ENCODE measurements at places on chromosomes 7 and 10.
A peak's percentile ranks its signal among the peaks of the same experiment; 100 is the strongest.

GRCh38 chr7:86991771-86992191 is 67.7 kb downstream of the ELAPOR2 start:
- DNase-seq: no peak

DNA sequence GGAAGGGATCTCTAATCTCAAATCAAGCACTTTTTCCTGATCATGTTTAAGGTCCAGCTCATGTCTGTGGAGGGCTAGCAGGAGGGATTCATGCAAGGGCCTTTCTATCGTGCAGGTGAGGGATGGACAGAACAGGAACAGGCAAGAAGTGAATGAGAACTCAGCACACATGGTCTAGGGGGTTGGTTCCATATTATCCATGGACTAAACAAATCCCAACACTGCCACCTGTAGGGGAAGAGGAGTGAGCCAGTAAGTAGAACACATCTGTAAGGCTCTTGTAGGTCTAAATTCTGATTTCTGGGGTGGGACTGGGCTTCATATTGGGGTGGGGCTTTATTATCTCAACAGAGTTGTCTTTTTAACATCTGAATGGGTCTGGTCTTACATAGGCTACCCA is 138.0 kb upstream of the TARP start:
- DNase-seq: no peak

DNA sequence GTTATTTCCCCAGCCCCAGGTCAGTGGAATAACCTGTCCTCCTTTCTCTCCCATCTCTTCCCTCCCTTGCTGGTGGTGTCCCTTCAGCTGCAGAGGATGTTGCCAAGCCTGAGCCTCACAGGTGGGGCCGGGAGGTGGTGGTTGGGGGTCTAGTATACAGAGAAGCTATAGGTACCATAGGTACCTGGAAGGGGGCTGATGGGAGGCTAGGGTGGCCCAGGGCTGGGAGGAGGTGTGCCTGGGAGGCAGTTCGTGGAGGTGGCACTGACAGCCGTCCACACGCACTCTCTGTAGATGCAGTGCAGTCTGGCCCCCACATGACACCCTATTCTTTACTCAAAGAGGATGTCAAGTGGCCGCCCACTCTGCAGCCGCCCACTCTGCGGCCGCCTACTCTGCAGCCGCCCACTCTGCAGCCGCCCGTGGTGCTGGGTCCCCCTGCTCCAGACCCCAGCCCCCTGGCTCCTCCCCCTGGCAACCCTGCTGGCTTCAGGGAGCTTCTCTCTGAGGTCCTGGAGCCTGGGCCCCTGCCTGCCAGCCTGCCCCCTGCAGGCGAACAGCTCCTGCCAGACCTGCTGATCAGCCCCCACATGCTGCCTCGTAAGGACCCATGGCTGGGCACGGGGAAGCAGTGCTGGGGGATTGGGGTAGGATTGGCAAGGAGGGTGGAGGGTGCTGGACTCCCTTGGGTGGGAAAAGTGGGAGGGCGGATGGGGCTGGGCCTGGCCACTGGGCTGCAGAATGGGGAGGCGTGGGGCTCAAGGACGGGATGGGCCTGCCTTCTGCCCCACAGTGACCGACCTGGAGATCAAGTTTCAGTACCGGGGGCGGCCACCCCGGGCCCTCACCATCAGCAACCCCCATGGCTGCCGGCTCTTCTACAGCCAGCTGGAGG is 9.5 kb downstream of the IRF5 start:
- DNase-seq: no peak

DNA sequence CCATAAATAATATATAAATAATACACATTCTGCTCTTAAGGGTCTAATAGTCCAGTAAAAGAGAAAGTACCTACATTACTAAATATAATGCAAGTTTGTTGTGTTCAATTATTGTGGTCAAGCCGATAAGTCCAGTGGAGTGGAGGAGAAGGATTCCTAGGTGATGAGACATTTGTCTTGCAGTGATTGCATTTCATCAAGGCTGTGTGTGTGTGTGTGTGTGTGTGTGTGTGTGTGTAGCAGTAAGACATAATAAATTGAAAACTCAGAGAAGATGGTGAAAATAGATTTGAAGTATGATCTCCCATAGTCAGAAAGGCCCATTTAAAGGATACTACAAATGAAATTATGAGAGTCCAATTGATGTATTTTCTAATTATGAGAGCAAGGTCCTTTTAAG is 192.5 kb upstream of the SEMA3C start:
- peak; percentile 29 for DNase-seq

- no peak for DNase-seq
Measured at GRCh38 chr7:22675917-22676343, 51.1 kb upstream of the IL6 start.

DNA sequence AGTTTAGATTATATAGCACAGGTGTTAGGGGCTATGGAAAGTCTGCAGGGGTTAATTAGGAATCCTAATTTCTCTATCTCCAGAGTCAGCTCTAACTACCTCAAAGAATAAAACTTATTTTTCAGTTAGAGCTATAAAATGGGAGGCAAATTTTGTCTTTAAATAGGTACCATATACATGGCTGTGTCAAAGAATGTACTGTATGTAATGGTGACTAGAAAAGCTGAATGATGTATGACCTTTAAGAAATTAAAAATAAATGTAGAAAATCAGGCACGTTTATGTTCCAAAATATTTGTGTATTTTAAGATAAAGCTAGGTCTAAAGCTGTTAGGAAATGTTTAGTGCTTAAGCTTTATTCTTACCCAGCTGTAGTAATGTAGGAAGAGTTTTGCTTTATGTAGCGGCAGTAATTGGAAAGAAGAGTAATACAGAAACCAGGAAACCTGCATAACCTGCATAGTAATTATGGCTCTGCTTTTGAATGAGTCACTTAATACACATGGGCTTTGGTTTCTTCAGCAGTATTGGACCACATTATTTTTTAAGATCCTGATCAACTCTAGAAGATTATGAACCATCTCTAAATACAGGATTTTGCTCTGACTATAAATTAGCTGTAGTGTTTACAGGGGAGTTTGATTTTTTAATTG is 85.0 kb downstream of the KMT2E start:
- peak; percentile 84 for DNase-seq

GRCh38 chr10:60367431-60367830 is 22.2 kb downstream of the ANK3 start:
- DNase-seq: no peak

DNA sequence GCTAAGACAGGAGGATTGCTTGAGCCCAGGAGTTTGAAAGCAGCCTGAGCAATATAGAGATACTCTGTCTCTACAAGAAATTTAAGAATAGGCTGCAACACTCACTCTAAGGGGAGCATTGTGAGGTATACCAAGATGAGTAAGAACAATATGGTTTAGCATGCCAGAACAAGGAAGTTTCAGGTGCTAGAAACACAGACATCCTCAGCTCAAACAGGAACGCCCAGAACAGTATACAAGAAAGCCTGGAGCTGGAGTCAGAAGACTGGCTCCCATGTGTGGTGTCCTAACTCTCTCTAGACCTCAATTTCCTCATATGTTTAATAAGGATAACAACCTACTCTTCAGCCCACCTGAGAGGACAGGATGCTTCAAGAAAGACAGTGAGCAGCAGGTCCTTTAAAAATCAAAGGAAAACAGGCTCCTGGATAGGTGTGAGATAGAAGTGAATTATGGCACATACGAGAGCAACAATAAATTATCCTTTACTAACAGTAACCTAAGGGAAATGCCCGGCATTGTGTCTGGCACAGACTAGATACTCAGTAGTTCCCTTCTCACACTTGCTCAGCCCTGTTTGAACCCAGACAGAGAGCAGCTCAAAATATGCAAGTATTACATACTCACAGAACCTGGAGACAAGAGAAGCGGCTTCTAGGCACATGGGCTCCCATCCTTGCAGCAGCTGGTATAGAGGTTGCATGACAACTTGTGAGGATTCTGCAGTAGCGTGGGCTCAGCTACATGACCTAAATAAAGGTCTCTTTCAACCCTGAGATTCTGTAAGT is 45.4 kb downstream of the KAT6B start:
- no peak for DNase-seq

DNA sequence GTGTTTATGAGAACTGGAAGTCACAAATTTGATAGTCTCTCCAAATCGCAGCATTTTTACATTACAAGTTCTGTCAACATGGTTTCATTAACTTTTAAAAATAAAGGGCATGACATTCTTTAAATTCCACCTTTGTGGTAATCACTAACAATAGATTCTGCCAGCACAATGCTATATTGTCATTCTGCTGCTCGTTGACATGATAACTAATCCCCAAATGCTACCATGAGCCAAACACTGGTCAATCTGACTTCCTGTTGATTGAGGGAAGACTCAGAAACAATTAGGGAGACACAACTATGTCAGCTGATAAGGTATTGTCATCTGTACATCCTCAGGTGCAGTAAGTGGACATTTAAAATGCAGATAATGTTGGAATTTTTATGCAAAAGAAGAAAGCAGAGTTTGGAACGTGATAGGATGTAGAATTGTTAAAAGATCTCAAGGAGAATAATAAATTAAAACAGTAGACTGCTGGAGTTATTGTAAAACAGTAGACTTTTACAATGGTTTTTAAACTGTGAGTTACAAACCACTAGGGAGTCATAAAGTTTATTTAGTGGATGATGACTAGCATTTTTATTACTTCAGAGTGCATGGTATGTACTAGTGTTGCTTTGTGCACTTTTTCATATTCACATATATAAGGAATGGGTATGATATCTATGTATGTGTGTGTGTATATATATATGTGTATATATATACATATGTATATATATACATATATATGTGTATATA is 126.4 kb upstream of the DKK1 start:
- no peak for DNase-seq

DNA sequence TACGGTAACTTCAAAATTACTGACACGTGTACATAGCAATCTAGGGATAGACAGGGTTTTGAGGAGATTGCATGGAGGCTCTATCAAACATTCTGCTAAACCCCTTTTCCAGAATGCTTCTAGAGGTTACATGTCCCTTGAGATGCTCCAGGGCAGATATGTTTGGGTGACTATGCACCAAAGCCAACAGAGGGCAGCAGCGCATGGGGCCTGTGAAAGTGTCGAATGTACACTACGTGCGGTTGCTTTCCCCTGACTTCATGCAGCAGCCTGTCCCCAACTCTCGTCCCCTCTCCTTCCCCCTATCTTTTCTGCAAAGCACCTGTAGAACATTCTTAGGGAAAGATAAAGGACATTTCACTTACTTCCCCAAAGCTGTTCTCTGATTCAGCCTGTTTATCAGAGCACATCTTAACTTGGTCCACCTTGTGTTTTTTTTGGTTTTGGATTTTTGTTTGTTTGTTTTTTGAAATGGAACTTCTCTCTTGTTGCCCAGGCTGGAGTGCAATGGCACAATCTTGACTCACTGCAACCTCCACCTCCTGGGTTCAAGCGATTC is 90.2 kb downstream of the UBE3C start:
- peak; percentile 5 for DNase-seq

- no peak for DNase-seq
Measured at GRCh38 chr10:77240706-77241349, 396.8 kb downstream of the KCNMA1 start.

DNA sequence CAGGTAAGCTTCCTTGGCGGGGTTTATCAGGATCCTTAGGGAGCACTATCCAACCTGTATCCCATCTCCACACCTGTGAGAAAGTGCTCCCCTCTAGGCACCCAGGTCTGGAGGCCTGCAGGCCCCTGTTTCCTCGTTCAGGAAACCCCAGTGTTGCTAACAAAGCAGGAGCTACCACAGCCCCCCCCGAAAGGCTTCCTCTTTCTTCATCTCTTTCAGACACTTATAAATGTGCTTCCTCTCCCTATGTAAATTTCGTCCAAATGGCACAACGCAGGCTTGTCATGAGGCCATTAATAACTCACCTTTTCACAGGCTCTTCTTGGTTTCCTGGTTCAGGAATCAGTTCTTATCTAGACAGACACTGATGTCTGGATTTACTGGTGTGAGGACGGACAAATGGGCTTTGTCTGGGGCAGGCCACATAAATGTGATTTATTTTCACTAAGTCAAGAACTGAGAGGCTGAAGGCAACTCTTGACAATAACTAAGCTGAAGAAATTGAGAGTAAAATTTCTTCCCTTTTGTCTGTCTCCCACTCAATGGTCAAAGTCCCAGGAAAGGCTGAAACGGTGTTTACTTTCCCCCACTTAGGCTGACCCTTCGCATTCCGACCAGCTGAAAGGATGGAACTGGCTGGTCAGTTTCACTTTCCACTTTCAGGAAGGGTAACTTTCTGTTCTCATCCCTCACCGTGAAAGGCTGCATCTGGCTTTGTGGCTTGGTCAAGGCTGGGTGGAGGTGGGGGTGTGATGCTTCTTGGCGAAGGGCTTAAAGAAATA is 46.8 kb downstream of the PIK3AP1 start:
- DNase-seq: peak; percentile 51

GRCh38 chr7:70766694-70767093 is 365.2 kb upstream of the GALNT17 start:
- no peak for DNase-seq

GRCh38 chr10:69732826-69733150 is 68.9 kb upstream of the COL13A1 start:
- no peak for DNase-seq

- no peak for DNase-seq
Measured at GRCh38 chr7:26653430-26654399, 210.7 kb downstream of the SKAP2 start.

DNA sequence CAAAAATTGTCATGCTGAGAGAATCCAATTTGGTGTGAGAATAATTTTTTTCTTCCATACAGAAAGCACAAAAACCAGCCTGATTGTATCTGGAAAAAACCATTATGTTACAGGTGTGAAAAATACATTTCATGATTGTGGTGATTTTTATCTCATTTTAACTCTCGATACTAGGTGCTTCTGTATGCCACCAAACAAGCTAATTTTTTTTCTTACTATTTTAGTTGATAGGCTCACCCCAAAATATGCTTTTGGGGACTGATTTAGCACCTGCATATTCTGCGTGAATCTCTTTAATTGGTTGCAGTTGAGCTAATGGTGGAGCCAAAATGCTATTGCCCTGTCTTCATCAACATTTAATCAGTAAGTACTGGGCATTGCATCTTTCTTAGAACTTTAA is 1.9 kb downstream of the DMTF1 start:
- no peak for DNase-seq

GRCh38 chr7:144818511-144818910 is 17.3 kb downstream of the TPK1 start:
- DNase-seq: no peak

GRCh38 chr7:135859538-135859937 is 110.9 kb upstream of the FAM180A start:
- no peak for DNase-seq

DNA sequence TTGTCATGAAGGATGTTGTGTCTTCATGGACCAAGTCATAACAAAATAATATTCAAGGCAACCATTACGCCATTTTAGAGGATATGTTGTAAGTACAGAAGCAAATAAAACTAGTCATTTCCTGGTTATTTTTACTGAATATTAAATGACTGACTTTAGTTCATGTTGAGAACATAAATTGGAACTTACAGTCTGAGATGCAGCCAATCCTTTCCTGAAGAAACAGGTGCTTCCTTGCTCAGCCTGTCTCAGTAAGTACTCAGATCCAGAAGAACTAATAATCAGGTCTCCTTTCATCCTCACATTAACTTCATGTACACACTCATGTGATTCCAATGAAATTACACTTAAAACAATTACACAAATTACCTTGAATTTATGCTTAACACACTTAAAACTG is 12.3 kb downstream of the SEMA3A start:
- DNase-seq: no peak

All from trophoblast cell (in vitro differentiated cells and primary cell).